ENCODE measurements at places on chromosomes 6 and 20.
A peak's percentile ranks its signal among the peaks of the same experiment; 100 is the strongest.

DNA sequence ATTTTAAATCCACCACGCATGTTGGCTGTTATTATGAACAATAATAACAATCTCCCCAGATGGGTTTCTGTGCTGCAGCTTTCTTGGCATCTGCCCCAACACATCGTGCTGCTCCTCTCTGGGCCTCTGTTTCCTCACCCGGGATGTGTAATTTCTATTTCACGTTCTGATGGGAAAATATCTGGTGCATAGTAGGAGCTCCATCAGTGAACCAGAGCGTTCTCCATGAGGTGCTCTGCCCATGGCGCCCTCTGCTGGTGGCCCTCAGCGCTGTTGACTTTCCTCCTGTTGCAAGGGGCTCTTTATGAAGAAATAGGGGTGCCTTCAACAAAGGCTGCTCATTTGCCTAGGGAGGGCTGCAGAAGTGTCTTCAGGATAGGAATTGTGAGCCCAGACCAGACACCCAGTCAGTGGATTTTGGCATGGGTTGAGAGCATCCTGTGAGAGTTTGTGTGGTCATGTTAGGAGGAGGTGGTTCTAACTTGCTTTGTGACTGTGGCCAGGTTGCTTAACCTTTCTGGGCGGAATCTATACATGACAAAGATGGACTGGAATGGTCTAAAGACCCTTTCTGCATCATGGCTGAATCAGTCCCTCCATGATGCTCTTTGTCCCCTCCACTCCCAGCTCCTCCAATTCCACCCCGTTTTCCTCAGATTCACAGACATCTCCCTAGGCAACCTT is 8.1 kb downstream of the SCRT2 start:
- DNase-seq = peak; percentile 62

- DNase-seq = no peak
Observed at GRCh38 chr20:1304710-1305515, 24.0 kb downstream of the SDCBP2 start.

GRCh38 chr20:62039738-62040137 is 25.9 kb downstream of the TAF4 start:
- no peak for DNase-seq

GRCh38 chr6:109081516-109082187 is 13.0 kb downstream of the SESN1 start:
- DNase-seq = no peak

- DNase-seq = no peak
Observed at GRCh38 chr6:105308840-105309239, 94.0 kb downstream of the PREP start.

DNA sequence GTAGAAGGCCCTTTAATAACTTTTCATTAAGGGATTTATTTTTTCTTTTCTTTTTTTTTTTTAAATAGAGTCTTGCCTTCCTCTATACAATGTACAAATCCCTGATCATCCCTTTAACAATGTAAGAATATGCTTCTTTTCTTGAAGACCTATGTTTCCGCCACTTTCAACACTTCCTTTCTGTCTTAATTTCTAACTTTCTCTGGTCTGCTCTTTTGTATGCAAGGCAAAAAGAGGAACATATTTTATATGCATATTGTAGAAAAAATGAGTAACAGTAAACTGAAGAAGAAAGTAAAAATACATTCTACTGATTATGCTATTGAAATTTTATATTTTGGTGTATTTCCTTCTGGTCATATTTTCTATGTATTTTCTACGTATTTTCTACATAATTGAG is 484.7 kb downstream of the TFAP2B start:
- no peak for DNase-seq

GRCh38 chr20:36784900-36785299 is 11.3 kb upstream of the DSN1 start:
- DNase-seq = no peak

GRCh38 chr6:100171533-100172321 is 177.7 kb upstream of the MCHR2 start:
- no peak for DNase-seq

DNA sequence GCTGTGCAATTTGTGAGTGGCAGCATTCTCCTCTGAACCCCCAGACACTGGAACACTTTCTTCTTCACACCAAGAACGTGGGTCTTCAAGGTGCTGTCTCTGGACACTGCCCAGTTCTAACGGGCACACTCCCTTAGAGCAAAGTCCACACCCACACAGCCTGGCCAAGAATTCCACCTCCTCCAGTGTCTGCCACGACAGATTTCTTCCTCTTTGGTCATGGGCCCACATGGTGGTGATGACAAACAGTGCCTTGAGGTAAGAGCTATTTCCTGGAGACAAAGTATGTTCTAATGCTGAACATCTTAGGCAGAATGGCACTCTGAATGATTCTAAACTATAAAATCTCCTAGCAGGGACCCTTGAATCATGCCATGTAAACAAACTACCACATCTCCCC is 25.5 kb upstream of the SSTR4 start:
- no peak for DNase-seq

DNA sequence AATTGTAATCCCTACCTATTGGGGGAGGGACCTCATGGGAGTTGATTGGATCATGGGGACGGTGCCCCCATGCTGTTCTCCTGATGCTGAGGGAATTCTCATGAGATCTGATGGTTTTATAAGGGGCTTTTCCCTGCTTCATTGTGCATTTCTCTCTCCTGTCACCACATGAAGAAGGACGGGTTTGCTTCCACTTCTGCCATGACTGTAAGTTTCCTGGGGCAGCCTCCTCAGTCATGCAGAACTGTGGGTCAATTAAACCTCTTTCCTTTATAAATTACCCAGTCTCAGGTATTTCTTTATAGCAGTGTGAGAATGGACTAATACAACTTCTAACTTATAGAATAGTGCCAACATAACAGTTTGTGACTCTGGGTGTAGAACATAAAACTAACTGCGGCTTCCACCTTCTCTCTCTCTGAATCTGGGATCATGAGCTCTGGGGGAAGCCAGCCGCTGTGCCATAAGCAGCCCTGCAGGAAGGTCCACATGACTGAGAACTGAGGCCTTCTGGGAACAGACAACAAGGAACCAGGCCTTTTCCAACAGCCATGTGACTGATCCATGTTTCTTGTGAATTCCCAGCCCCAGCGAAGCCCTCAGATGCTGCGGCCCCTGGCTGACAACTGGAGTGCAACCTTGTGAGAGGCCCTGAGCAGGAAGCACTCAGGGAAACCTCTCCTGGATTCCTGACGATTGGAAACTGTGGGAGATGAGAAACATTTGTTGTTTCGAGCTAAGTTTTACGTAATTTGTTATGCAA is 3.4 kb upstream of the HLA-A start:
- DNase-seq = no peak

All from stimulated activated CD4-positive, alpha-beta T cell treated with anti-CD3 and anti-CD28 coated beads, Interleukin-4, amount 100 ng/mL, for 24 hours (primary cell).